ENCODE measurements at places on chromosomes 4 and X.

GRCh38 chr4:162852642-162853041, 314.0 kb downstream of the NAF1 start:
- no peak for DNase-seq

- DNase-seq, result no peak
These were observed 33.1 kb downstream of the LNX1 start for GRCh38 chr4:53558065-53558801.

GRCh38 chr4:16269240-16269639, 43.0 kb upstream of the TAPT1 start:
- DNase-seq, result no peak

- no peak for DNase-seq
These were observed 323.8 kb downstream of the DCTD start for GRCh38 chr4:182593402-182593801.

GRCh38 chr4:159420162-159421057, 317.5 kb downstream of the RAPGEF2 start:
- DNase-seq, result no peak

GRCh38 chr4:79678472-79679202, 270.6 kb upstream of the GK2 start:
- DNase-seq, result no peak
